Activated naive CD4-positive, alpha-beta T cell (primary cell): ENCODE measurements at places on chromosomes 2 and 18.

GRCh38 chr2:37711831-37712230 lies 40.4 kb upstream of the CDC42EP3 start:
- no peak for DNase-seq

- DNase-seq, result no peak
Observed at GRCh38 chr2:173355132-173355865, 627 bp downstream of the CDCA7 start.

- DNase-seq, result no peak
Observed at GRCh38 chr2:172219201-172219600, 116.5 kb upstream of the DLX2 start.

DNA sequence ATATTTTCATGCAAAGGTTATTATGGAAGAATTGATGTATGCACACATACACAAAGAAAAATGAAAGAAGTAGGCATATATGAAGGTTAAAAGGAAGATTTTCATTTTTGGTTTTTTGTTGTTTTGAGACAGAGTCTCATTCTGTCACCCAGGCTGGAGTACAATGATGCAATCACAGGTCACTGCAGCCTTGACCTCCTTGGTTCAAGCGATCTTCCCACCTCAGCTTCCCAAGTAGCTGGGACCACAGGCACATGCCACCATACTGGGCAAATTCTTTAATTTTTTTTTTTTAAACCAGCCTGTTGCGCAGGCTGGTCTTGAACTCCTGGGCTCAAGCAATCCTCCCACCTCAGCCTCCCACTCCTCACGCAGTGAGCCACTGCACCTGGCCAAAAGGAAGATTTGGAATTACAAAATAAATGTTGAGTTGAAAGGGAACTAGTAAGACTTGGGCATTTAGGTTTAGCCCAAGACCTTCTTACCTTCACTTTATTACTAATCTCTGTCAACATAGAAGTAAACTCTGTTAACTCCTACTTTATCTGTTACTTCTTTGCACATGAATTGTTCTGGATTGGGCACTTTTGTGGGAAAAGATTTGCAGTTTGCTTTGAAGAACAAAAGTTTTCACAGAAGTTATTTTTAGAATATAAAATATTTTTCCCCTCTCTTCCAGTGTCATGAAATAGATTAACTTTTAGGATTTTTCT lies 31.7 kb upstream of the NBEAL1 start:
- no peak for DNase-seq

DNA sequence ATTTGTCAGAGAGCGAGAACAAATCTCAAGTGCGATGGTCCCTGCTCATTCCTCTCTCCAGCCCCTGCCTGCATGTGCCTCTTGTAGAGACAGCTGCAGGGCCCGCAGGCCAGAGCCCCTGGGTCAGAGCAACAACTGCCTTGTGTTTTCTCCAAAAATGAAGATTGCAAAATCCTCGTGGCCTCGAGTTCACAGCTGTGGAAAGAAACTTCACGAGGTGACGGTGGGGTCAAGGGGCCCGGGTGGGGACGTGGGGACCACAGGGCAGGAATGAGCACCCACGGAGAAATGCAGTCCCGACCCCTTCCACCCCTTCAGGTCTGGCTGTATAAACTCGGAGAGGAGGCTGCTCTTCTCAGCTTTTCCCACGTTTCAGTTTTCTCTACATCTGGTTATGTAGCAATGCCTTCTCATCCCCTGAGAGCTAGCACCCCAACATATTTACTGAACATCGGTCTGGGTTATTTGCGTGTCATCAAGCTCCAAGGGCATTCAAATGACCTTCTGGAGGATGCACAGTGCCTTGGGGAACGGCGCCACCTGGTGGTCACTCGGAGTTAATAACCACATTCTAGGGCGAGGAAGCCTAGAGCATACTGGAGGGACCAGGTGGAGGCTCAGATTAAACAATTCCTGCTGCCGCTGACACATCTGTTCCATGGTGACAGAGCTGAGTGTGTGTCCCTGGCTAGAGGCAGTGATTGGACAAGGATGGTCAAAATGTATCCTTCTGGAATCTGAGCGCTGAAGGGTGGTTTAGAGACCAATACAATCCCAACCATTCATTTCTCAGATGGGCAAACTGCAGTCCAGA lies 91.4 kb upstream of the CYRIA start:
- DNase-seq, result peak; percentile 51

GRCh38 chr2:238869293-238870124 lies 21.6 kb downstream of the TWIST2 start:
- DNase-seq, result no peak

GRCh38 chr2:15169326-15170069 lies 391.6 kb downstream of the NBAS start:
- DNase-seq, result no peak

GRCh38 chr2:110843959-110844510 lies 111.7 kb downstream of the ACOXL start:
- DNase-seq, result no peak

DNA sequence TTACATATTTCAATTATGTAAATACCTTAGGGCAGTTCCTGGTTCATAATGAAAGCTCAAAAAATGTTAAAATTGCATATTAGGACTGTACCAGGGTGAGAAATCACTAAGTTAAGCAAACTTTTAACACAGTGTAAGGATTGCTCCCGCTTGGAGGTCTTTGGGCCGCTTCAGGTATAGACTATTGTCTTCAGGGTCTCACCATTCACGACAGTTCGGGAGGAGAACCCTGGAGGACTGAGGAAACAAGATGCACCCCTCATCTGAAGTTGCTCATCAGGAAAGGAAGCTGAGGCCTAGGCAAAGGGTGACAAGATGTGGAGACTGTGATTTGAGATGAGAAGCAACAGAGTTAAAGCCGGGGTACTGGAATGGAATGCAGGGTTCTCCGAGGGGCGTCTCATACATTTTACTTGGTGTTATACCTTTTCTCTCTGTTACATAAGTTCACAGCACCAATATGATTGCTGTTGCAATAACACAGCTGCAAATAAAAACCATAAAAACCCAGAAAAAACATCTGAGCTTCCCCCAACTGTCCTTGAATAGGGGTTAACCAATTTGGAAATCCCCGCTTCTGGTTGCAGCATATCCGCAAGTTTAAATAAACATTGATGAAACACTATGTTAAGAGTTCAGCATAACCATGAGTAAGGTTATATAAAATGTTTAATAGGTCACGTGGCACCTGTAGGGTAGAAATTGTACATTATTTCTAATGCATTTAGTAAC lies 40.1 kb downstream of the FBXO48 start:
- DNase-seq, result no peak

GRCh38 chr2:17030047-17030446 lies 364.4 kb upstream of the CYRIA start:
- no peak for DNase-seq

GRCh38 chr2:235537186-235537585 lies 43.3 kb downstream of the AGAP1 start:
- DNase-seq, result no peak

DNA sequence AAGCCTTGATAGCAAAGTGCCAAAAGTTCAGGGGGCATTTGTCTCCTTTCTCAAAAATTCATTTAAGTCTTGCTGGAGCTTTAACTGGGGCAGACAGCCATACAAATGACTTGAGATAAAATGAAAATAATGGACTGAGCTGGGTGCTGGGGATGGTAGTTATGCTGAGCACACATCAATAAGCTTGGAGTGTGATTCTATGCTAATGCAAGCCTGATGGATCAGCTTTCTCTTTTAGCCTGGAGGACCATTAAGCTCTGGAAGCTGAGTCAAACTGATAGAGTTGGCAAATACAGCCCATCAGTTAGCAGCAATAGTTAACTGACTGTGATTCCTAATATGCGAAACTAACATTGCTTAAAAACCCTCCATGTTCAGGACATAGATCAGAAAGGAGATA lies 98.0 kb downstream of the CAMKMT start:
- no peak for DNase-seq

DNA sequence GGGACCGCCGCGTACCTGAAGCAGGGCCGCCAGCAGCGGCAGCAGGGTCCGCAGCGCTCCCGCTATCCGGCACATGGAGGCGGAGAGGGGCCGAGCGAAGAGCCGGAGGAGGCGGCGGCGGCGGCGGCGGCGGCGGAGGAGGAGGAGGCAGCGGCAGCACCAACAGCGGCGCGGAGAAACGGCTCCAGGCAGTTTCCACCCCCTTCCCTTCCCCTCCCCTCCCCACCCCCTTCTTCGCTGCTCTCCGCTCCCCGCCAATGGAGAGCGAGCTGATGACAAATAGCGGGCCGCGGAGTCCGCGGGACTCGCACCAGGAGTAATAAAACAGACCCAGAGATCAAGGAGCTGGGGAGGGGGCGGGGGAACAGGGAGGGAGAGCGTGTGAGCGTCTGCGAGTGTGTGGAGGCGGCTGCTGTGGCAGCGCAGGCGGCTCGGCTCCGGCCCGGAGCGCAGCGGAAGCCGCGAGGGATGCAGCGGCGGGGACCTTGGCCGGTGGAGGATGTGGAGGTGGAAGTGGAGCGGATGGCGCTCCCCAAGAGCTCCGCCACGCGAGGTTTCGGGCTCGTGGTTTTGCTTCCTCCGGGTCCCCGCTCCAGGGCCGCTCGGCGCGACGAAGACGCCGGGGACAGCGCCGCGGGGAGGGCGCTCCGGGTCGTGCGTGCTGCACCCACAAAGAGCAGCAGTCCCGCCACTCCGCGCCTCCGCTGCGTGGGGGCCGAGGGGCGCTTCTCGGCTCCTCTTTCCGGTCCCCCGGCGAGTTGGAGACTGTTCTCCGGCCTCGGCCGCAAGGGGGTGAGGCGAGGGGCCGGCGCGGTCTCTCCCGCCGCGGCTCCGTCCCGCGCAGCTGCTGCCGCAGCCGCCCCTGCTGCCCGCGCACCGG lies at the start of gene CDH2:
TSS of gene CDH2 (minus strand) at position 183 of the 880 bp plus-strand sequence. CDS start at position 75, 108 bp downstream.
- DNase-seq, result no peak

- no peak for DNase-seq
Observed at GRCh38 chr2:220572385-220572784, 945.0 kb downstream of the SLC4A3 start.
